ENCODE measurements at places on chromosomes 6 and 20. TPM values are rescaled to one million over a fixed set of nuclear protein-coding genes. Genes with fewer than 3 reads are reported as not detected.
A peak's percentile ranks its signal among the peaks of the same experiment; 100 is the strongest.

The MYLK2 gene
- total RNA-seq = 0.57 TPM

The PSMB9 gene
- total RNA-seq = 3.2 TPM

The PLAGL1 gene
- total RNA-seq = 1.6 TPM

The ASIP gene
- not detected for total RNA-seq

DNA sequence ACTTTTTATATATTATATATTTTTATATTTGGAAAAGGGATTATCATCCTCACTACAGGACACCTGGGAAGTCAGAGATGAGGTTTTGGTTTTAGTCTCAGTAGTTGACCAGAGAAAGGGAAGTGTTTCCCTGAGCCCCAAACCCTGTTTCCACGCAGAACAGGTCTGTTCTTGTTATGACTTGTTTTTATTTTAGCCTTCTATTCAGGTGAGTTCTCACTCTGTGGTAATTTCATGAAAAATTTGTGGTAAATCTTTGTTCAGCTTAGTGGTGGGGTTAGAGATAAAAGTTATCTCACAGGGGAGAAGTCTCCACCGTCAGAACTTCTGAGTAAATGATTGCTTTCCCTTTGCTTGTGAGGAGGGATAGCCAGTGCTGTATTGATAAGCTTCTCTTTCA lies 224.9 kb downstream of the FARS2 start:
- no peak for DNase-seq

DNA sequence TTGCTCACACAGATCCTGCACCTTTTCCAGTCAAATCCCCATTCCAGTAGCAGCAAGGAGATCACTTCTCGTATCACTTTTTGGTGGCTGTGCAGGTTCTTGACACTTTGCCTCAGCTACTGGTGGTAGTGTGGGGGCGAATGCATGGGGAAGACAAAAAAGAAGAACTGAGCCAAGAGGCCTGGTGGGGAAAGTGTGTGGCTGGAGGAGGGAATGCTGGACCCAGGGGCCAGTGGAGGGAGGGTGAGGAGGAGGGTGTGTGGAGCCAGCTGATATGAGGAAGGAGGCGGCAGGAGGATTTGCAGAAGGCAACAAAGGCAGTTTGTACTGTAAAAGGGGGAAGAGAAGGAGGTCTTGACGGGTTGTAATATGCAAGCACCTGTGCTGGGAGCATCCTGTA lies 15.7 kb upstream of the HLA-C start:
- no peak for DNase-seq

GRCh38 chr6:32244270-32244669 lies 20.4 kb upstream of the NOTCH4 start:
- DNase-seq = no peak

DNA sequence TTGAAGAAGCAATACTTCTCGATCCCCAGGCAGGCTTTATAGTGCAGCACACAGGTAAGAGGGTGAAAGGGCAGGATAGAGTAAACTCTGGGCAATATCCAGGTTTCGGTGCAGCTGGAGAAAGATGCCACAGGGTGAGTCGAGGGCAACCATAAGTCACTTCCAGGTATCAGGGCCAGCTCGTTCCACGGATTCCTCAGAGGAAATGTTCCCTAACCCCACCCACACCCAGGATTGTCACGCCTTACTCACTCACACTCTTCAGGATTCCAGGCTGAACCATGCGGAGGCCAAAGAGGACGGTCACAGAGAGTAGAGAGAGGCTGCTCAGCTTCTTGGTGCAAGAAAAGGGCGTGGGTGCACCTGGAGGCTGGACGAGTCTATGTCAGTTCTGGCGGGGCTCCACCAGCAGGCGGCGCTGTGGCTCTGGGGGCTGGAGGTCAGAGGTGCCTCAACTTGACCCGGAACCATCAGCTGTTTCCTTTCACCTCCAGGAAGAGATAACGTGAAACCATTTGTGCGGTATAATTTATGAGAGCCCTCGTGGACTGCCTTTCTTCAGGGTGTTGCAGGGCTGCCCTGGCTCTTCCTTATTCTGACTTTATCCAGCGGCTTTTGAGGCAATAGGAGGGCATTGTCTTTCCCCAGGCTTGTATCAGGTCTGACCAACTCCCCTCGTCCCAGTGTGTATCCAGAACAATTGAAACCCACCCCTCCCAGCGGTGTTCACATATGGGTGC lies 14.5 kb upstream of the WFDC12 start:
- peak; percentile 84 for DNase-seq

DNA sequence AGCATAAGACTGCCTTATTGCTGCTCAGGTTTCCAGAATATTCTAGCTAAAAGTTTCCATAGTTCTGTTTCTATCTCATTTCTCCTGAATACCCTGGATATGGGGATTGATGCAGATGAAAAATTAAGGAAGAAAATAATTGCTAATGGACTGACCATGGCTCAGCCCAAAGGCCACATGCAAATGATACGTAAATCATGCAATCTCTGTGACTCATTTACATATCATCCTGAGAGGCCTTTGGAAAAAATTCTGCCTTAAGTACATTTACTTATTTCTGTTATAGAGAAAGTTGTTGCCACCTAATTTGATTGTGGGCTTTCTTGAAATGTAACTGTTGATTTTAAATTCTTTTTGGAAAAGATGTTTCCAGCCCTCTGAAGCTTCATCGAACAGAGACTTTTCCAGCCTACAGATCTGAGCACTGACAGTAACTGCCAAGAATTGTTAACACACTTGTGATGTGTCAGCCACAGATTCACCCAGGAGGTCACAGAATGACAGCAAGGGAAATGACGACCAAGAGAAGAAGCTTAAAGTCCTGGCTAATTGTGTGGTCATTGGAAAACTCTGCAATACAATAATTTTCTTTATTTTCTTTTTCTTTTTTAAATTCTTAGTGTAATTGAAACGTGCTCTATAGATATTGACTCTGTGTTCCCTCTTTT lies 174.8 kb downstream of the DOK5 start:
- no peak for DNase-seq

- peak; percentile 51 for DNase-seq
These were observed 5.2 kb downstream of the SLC35D3 start for GRCh38 chr6:136927292-136927691.

DNA sequence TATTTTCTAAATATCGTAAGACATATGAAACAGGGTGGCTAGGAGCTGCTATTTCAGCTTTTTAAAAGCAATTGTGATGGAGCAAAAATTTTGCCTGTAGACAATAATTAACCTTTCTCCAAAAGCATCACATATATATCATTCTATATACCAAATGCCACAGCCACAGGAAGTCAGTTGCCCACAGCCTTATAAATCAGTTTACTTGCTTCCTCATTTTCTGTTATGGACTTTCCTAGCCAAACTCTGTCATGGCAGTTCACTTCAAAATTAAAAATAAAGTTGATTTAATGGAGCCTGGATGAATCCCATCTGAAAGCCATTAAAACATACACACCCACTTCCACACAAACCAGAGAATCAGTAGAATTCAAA lies 93.4 kb upstream of the NHSL1 start:
- DNase-seq = no peak

DNA sequence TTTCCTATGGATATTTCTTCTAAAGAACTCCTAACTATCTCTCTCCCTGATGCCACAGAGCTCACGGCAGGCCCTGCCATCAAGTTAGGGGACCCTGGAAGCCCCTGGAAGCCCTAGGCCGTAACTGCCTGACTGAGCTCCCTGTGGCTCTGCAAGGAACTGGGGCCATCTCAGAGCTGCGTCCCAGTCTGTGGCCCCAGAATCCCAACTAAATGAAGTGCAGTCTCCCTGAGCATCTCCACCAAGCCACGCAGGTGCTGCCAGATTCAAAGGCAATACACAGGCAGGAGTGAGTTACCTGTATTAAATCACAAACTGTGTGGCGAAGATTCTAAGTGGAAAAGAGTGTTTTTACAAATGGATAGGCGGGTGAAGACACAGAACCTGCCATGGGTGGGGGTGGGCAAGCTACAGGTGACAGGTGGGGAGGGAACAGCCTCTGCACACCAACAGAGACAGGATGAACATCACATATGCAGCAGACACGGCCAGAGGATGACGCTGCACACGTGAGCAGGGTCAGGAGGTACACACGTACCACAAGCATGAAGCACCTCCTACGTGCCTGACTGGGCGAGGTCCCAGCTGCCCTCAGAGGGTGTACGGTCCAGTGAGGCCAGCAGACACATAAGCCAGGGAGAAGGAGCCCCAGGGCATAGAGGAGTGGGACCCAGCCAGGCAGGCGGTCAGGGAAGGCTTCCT lies 358.5 kb downstream of the ZFAND3 start:
- DNase-seq = no peak

GRCh38 chr20:9985773-9986172 lies 49.0 kb upstream of the ANKEF1 start:
- no peak for DNase-seq

DNA sequence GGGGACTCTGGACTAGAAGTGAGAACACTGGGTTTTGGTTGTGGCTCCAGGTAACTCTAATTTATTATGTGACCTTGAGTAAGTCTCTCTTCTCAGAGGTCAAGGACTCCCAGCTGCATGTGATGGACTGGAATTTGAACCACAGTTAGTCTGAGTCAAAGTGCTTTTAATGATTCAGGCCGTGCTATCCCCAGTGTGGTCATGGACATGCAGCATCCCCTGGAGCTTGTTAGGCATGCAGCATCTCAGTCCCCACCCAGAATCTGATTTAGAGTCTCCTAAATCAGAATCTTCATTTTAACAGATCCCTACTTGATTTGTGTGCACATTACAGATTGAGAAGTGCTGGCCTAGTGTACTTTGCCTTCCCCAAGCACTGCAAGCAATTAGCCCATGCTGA lies 74.2 kb downstream of the TOX2 start:
- DNase-seq = no peak

- no peak for DNase-seq
These were observed 113.1 kb upstream of the ZNF217 start for GRCh38 chr20:53706466-53707370.

GRCh38 chr6:28105245-28105639 lies 19.2 kb upstream of the ZSCAN16 start:
- DNase-seq = no peak

DNA sequence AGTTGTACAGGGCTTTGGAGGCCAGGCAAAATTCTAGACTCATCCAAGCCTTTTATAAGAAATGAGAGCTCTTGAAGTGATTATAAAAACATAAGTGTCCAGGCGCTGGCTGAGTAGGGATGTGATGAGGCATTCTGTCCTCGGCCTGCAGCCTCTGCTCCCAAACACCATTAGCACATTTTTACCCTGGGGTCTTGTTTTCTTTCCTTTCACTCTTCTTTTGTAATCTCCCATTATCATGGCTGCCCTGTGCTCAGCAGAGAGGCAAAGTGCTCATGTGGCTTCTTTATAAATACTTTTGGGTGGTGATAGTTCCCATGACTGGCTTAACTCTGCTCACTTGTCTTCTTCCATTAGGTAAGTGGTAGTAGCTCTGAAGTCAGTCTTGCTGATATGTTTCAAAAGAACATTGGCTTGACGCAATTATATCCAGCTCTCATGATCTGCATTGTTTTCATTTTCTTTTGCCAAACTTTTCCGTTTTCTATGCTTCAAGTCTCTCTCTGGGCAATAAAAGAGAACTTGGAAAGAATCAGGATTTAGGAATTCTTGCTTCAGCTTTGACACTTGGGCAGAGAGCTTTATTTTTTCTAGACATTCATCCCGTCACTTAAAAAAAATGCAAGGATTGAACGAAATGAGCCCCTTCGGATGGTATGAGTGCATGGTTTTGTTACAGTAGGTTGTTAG lies 61.1 kb downstream of the CAP2 start:
- DNase-seq = no peak

DNA sequence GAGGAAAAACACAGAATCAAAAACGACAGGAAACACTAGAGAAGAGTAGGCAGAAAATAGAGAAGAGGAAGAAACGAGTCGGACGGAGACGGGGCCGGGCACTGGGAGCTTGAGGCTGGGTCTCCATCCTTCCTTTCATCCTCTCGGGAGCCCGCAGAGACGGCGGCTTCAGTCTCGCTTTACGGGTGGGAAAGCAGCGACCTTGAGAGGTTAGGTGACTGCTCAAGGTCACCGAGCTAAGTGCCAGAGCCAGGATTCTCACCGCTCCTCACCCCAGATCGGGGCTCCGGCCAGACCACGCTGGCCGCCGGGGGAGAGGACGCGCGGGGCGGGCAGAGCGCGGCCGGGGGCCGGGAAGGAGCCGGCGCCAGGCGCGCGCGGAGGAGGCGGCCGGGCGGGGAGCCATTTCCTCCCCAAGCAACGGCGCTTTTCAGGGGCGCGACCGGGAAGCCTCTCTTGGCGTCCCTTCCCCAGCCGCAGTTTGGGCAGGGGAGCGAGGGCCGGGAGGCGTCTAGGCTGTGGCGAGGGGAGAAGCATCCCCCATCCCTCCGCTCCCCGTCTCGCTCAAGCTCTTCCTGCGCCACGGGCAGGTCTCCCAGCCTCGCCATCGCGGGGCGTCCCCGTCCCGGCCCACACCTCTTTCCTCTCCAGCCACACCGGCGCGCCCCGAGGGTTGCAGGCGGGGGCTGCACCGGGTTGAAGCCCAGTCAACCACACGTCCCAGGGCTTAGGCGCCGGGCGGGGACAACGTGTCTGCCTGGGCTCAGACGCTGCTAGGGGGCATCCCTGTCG lies 24.1 kb upstream of the MAP3K7 start:
- peak; percentile 75 for DNase-seq

GRCh38 chr6:151095538-151096254 lies 144.1 kb upstream of the AKAP12 start:
- DNase-seq = no peak

DNA sequence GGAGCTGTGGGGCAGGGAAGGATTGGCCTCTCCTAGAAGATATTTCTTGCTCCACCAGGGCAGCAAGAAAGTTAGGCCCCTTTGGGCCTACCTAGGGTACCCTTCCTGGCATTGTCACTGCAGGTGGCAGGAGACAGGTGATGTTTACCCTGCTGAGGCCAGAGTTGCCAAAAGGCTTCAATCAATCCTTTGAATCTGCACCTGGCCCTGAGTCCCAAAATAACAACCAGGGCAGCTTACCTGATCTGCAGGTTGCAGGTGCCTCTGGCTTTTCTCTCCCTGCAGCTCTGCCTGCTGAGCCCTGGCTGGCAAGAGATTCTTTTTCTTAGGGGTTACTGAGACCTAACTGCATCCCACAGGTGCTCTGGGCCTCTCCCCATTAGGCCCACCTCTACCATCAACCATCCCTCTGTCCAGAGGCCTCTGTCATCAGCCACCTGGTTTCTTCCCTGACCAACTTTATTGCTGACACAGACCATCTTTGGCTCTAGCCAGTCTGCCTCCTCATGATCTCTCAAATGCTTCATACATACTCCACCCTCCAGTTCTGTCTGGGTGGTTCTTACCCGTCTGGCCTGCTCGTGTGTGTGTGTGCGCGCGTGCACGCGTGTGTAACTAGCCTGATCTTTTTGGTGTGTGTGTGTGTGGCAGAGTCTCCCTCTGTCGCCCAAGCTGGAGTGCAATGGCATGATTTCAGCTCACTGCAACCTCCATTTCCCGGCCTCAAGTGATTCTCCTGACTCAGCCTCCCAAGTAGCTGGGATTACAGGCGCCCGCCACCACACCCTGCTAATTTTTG lies 13.7 kb downstream of the BCL2L1 start:
- no peak for DNase-seq

DNA sequence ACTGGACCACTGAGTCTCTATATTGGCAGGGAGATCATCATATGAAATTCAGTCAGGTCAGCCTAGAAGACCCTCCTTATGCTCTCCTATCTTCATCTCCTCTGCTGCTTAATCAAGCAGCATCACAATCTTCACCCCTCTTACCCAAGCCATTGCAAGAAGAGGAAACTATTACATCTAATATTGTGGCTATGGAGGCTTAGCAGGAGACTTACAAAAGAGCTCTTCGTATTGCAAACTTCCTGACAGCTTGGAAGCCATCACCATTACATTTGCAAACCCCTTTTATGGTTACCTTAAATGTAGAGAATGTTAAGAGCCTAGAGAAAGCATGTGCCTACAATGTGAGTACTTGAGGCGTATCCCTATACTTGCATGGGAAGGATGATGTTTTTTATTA lies 87.2 kb upstream of the STXBP5 start:
- no peak for DNase-seq
